ENCODE measurements at places on chromosomes 4 and X. TPM values are rescaled to one million over a fixed set of nuclear protein-coding genes. Genes with fewer than 3 reads are reported as not detected.

DNA sequence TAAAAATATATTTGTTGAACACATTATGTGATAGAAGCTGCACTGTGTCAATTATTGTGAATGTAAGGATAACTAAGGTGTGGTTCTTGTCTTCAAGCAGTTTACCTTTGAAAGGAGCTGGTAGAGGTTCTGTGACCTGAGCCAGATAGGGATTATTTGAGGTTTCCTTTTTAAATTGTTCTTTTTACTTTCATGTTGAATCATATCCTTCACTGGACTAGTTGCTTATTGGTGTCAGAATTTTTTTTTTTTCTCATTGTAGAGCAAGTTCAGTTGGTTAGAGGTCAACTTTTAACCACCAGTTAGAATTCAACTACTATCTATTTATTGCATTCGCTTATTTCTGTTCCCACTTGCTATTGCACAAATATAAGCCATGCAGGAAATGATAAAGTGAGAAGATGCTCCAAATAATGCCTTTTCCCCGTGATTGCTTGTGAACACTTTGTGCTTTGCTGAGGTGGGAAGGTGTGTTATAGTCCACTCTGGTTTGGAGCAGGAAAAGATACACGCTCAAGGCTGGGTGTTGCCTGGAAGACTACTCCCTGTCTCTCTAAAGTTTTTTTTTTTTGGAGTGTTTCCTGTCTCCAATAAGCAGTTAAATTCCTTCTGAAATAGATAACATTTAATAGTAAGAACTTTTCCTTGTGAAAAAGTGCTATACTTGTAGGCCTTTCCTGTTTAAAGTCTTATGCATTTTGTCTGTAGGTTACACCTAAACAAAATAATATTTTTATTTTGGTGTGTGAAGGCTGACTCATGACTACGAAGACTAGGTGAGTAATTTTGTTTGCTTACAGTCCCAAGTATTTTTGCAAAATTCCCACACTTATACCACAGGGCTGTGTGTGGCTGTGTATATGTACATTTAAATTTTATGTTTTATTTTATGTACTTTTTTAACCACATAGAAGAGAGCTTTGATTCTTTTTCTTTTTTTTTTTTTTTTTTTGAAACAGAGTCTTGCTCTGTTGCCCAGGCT is 83.8 kb upstream of the LCORL start:
- DNase-seq, result no peak

DNA sequence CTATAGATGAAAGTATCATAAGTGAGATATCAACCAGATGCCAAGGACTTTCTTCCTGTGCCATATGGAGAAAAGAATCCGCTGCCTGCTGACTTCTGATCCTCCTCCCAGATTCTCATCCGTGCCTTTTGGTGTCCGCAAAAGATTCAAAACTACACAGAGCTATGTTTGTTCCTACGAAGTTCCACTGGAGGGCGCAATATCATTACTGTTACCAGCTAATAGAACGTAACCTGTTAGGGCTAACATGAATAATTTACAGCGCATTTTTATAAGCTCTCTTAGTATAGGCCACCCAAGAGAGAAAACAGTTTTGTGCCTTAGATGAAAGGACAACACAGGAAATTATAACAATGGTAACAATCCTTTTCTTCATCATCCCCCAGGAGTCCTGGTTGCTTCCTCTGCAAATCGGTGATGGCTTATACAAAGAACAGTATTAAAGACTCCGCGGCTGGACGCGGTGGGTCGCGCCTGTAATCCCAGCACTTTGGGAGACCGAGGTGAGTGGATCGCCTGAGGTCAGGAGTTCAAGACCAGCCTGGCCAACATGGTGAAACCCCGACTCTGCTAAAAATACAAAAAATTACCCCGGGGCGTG is 22.8 kb upstream of the CENPVL3 start:
- no peak for DNase-seq

DNA sequence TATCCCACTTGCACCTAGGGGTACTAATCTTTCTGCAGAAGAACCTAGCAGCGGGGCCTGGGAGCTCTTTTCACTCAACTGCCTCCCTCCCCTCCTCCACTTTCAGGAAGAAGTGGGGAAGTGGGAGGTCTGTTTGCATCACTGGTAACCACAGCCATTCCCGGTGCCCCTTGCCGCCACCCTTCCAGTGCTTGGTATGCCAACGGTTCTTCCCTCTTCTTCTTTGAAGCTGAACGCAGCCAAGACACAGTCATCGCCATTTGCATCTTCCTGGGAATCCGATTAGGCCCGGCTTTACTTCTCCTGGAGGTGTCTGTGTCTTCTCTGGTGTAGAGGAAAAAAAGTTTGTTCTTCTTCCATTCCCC is 47.2 kb upstream of the RBPJ start:
- no peak for DNase-seq

DNA sequence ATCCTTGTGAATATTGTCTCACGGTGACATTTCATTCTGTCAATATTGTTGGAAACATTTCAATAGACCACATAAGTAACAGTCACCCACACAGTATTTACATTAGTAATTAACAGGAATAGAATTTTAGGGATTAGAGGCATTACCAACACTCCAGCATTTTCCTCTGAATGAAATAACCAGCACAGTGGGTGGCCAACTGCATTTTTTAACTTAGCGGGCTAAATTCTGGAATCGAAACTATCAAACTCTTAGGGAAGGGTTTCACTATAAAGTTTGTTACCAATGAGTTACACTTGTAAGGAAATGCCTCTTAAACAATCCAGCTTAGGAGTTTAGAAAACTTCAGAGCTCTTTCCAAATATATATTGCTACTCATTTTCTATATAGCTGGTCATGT is 403.0 kb downstream of the ADGRL3 start:
- no peak for DNase-seq

- no peak for DNase-seq
Observed at GRCh38 chrX:106987488-106987887, 12.5 kb downstream of the MORC4 start.

Gene CD40LG
- not detected for total RNA-seq

DNA sequence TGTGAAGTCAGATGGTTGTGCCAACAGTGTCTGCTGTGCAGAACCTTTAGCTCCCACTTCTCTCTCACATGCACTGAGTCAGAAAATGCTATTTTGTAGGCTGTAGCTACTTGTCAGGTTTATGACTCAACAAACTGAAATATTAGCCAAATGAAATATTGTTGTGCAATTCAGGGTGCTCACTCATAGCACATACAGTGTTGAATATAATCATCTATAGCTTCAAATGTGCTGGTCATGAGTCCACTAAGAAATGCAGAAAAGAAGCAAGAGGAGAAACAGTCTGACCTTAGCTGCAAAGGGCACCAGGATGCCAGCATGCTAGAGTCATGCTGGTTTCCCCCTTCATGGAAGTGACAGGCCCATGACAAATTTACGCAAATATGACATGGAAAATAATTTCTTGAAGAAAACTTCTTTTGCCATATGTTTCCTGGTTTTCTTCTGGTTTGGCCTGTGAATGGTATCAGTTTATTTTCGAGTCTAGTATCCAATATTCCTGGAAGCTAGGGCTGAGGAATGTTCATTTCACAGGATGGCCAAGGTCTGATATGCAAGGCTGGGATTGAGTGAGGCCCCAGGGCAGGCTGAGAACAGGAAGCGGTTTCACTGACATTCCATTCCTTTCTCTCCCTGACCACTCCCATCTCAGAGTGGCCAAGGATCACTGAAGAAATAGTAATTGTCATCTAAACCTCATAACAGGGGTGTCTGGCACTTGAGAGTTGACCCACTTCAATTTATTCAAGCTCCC is 10.3 kb upstream of the CXCL2 start:
- DNase-seq, result no peak

- no peak for DNase-seq
Observed at GRCh38 chrX:148049441-148049840, 68.3 kb downstream of the FMR1NB start.

Gene EMCN
- 20.1 TPM for total RNA-seq

GRCh38 chrX:72467135-72467534 is 105.5 kb downstream of the HDAC8 start:
- DNase-seq, result no peak

Gene P2RY10
- total RNA-seq, result 0.98 TPM

- DNase-seq, result no peak
Observed at GRCh38 chrX:45128896-45129454, 71.7 kb downstream of the DIPK2B start.

GRCh38 chrX:10076765-10077164 is 80.0 kb upstream of the CLCN4 start:
- DNase-seq, result no peak

DNA sequence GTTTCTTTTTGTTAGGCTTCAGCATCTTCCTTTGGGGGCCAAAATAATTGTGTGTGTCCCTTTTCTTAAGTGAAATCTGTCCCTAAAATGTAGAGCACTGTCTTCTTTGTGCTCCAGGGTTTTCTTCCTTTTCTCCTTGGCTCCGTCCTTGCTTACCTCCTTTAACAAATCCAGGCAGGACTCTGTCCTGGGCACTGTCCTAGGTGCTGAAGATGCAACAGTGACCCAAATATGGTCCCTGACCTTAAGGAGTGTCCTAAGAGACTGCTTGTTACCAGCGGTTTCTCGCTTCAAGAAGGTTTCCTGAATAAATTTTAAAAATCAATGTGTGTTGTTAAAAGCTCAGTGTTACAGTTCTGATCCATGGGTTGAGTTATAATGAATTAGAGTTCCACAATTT is 471.8 kb downstream of the KCNIP4 start:
- DNase-seq, result no peak

GRCh38 chr4:32268863-32269262 is 1548.7 kb downstream of the PCDH7 start:
- no peak for DNase-seq

DNA sequence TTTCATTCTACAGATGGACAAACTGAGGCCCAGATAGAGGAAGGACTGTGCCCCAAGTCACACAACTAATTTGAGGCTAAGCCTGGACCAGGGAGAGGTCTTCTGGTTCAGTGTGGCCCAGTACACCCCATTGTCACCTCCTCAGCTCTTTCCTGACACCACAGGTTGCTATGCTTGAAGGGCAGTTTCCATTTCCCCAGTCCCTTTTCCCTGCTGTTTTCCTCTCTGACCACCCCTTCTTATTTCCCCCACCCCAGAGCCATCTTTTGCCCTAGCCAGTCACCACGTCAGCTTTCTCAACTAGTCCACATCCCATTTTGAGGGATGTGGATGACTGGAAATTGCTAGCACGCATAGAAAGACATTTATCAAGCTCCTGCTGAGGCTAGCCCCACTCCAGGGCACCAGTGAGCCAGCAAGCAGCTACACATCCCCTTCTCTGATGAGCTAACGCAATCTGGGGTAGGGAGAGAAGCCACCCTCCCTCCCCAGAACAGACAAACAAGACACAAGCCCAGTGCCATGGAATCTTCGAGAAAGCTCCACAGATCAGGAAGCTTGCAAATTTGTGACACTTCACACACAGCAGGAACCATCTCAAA is 1.3 kb downstream of the GABRE start:
- DNase-seq, result no peak

Gene FBXL5
- 103 TPM for total RNA-seq

Gene HOPX
- total RNA-seq, result 112 TPM

GRCh38 chr4:108933046-108933445 is 170.2 kb upstream of the ETNPPL start:
- no peak for DNase-seq

Gene PRICKLE3
- total RNA-seq, result 26.5 TPM

DNA sequence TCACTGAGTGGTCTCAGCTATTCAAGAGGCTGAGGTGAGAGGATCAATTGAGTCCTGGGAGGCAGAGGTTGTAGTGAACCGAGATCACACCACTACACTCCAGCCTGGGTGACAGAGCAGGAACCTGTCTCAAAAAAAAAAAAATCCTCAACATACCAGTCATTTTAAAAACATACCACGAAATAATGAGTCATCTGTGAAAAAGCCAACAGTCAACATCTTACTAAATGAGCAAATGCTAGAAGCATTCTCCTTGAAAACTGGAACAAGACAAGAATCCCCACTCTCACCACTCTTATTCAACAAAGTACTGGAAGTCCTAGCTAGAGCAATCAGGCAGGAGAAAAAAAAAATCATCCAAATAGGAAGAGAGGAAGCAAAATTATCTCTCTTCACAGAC is 104.0 kb upstream of the ARHGEF9 start:
- DNase-seq, result no peak

Gene GABRA4
- total RNA-seq, result 0.25 TPM

GRCh38 chr4:15457406-15458201 is 12.1 kb upstream of the CC2D2A start:
- no peak for DNase-seq

DNA sequence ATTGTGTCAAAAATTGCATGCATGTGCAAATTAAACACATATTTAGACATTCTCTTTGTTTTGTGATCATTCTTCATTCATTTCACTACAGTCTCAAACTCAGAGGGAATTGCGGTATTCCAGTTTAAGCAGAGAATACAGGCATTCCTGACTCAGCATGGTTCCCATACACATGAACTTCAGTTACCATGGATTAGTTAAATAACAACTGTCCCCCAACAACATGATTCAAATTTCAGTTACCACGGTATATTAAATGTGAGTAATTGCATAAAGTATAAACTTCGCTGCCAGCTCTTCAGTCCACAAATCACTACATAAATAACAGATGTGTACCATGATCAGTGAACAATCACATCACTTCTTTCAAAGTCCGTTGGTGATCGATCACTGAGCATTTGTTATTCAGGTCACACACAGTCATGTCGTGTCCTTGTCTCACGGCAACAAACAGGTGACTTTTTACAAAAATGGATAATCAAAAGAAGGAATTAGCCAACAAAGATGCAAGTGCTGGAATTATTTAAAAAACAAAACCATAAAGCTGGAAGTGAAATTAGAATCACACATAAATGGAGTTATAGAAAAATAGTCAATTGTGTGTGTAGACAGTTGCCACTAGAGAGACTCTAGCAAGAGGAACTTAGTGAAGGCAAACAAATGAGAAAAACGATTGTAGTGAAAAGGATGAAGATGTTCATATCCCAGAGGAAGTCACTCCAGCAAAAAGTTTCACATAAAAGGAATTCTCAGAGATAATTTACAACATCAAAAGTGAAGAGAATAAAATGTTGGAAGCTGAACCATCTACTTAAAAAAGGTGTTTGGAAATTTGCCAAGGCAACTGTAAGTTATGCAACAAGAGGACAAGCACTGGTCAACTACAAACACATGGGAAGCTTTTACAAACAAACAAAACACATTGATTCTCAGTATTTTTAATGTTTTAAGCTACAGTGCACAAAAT is 138.6 kb upstream of the SMARCAD1 start:
- DNase-seq, result no peak

Gene ATP8A1
- 10.8 TPM for total RNA-seq

- DNase-seq, result no peak
Observed at GRCh38 chr4:10305816-10306215, 151.4 kb downstream of the ZNF518B start.

Gene GRPR
- total RNA-seq, result not detected

- DNase-seq, result no peak
Observed at GRCh38 chr4:18914182-18914581, 892.6 kb upstream of the LCORL start.

Measured in vagina (tissue), 2 donors.